GM23338 (cell line): ENCODE measurements at places on chromosomes 7 and 10.

DNA sequence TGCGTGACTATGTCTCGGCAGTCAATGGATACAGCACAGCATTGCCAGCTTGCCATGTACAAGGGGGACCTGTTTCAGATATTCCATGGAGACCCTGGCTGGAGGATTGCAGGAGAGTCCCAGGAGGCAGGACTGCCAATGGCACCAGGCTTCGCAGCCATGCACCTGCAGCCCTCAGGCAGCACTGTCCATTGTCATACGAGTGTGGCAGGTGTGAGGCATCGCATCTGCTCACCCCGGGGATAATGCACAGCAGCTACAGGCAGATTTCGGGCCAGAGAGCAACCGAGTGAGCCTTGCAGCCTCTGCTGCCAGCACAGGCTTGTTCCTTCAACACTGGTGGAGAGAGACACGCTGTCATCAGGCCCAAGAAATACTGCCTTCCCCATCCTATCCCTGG lies 415.1 kb downstream of the PAXIP1 start:
- no peaks in the 10 kb centered on the region for H3K4me1 ChIP-seq
- H3K27ac ChIP-seq = no peak overlapping the region
- no peak for DNase-seq
- H3K36me3 ChIP-seq = peaks cover 7% of the 10 kb centered on the region; the same call in 1 of the 2 replicates
- H3K27me3 ChIP-seq = no peaks in the 10 kb centered on the region
- no peak overlapping the region for H3K4me3 ChIP-seq

DNA sequence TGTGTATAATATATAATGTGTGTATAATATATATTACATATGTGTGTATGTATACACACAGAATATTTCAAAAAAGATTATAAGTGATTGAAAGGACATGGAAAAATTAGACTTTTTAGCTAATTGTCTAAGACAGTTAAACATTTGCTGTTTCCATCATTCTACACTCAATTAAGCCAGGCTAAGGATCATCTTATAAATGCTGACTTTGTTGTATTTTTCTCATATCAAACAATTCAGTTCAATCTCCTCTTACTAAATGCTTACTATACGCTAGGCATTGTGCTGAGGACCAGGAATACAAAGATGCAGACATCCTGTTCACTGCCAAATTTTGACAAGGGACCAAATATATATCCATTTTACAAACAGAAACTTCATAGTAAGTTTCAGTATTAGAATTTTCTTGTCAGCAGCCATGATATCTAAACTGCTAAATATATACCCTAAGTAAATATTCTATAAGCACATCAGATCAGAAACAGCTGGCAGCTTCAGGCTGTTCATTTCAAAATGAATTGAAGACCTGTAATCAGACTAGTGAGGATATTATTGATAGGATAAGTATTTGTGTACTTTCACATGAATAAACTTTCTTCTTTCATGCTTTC lies 10.3 kb upstream of the LRRN3 start:
- peaks cover 32% of the 10 kb centered on the region for H3K4me1 ChIP-seq
- H3K36me3 ChIP-seq = no peaks in the 10 kb centered on the region
- H3K27me3 ChIP-seq = no peaks in the 10 kb centered on the region
- no peak overlapping the region for H3K27ac ChIP-seq
- H3K4me3 ChIP-seq = no peak overlapping the region
- DNase-seq = no peak

GRCh38 chr10:72375585-72375984 lies 20.9 kb upstream of the DNAJB12 start:
- H3K27me3 ChIP-seq = no peaks in the 10 kb centered on the region
- H3K27ac ChIP-seq = 0 out of 2 replicates have a peak overlapping the region, but pooled peaks have one; percentile 8
- H3K4me1 ChIP-seq = peaks cover 8% of the 10 kb centered on the region; the same call in 1 of the 2 replicates

DNA sequence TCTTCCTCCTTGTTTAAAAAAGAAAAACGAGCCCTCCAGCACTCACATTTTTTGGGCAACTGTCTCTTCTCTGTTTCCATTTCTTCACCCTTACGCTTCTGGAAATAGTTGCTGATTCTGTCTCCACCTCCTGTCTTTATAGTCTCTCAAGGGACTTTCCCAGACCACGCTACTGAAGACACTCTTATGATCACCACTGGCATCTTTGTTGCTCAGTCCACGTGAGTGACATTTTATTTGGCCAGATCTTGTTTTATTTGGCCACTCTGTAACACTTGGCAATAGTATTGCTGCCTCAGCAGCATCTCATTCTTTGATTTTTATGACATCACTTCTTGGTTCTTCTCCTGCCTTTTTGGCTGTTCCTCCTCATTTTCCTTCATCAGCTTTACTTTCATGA lies 21.6 kb upstream of the NME8 start:
- no peak overlapping the region for H3K27ac ChIP-seq
- no peaks in the 10 kb centered on the region for H3K4me1 ChIP-seq
- no peaks in the 10 kb centered on the region for H3K27me3 ChIP-seq
- no peak for DNase-seq
- H3K36me3 ChIP-seq = no peaks in the 10 kb centered on the region
- H3K4me3 ChIP-seq = no peak overlapping the region

GRCh38 chr7:144908324-144908723 lies 72.5 kb upstream of the TPK1 start:
- H3K27me3 ChIP-seq = no peaks in the 10 kb centered on the region
- no peak overlapping the region for H3K4me3 ChIP-seq
- H3K4me1 ChIP-seq = peaks cover 20% of the 10 kb centered on the region
- H3K36me3 ChIP-seq = no peaks in the 10 kb centered on the region
- no peak overlapping the region for H3K27ac ChIP-seq
- no peak for DNase-seq

DNA sequence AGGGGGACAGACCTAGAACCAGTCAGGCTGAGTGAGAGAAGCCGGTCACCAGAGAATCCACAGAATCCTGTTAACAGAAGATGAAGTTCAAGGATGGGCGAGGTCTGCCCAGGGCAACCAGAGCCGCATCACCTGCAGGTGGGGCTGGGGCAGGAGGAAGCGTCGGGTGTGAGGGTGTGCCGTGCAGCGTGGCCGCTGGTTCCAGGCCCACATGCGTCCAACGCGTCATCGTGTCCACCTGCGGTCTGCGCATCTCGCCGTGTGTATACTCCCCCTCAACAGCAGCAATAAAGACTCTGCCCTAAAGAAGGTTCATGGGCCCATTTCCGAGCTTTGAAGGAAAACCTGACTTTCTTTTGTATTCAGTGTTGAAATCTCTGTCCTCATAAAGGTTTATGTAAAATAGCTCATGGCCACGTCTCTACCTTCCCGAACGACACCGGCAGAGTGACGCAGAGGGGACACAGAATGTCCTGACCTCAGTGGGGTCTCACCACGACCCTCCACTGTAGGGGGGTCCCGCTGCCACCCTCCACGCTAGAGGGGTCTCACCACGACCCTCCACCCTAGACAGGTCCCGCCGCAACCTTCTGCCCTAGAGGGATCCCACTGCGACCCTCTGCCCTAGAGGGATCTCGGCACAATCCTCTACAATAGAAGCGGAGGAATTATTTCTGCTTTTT lies 446.9 kb downstream of the PTPRN2 start:
- H3K4me1 ChIP-seq = no peaks in the 10 kb centered on the region
- no peak overlapping the region for H3K27ac ChIP-seq
- no peaks in the 10 kb centered on the region for H3K27me3 ChIP-seq
- H3K4me3 ChIP-seq = no peak overlapping the region
- H3K36me3 ChIP-seq = no peaks in the 10 kb centered on the region; the same call in 1 of the 2 replicates
- DNase-seq = no peak

DNA sequence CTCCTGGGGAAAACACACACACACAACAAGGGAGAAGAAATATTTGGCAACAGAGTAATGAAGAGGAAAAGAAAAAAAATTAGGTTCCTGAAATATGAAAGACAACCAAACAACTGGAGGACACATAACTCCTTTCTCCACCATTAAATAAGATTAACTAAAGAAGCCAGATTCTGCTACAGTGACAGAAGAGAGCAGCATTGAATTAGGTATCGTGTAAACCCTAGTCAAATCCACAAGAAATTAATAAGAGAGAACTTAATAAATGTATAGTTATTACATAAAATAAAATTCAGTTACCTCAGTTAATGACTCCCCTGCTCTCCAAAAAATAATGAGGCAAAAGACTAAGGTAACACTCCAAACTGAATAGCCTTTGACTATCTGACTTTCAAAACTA lies 306.7 kb downstream of the CRPPA start:
- DNase-seq = peak; percentile 21
- H3K4me3 ChIP-seq = no peak overlapping the region
- H3K4me1 ChIP-seq = no peaks in the 10 kb centered on the region
- H3K27me3 ChIP-seq = no peaks in the 10 kb centered on the region
- H3K27ac ChIP-seq = no peak overlapping the region

- H3K4me3 ChIP-seq = no peak overlapping the region
- no peak overlapping the region for H3K27ac ChIP-seq
- DNase-seq = no peak
- H3K4me1 ChIP-seq = no peaks in the 10 kb centered on the region
Measured at GRCh38 chr7:108094933-108095710, 35.0 kb downstream of the LAMB4 start.

GRCh38 chr10:79059859-79060379 lies 8.8 kb upstream of the ZMIZ1 start:
- H3K36me3 ChIP-seq = no peaks in the 10 kb centered on the region
- no peak for DNase-seq
- no peaks in the 10 kb centered on the region for H3K27me3 ChIP-seq
- no peak overlapping the region for H3K27ac ChIP-seq

DNA sequence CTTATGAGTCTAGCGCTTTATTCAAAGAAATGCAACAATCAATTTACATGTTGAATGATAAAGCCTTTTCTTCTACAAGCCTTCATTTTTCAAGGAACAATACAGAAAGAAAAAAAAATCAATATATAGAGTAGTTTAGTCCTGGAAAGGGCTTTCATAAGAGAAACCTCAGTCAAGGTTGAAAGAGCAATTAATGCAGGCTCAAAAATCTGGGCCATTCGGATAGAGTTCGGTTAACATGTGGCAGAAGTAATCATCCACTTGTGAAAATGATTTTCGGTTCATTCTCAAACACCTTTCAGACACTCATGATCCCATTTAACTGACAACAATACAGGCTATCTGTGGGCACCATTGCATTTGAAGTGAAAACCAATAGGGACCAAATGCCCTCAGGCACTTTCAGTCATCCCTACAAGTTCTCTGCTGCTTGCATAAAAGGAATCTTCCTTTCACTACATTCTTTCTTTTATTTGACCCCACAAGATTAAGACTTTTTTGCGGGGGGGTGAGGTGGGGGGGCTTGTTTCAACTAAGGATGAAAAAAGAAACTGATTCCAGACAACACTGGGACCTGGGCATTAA lies 177.9 kb downstream of the RNF133 start:
- DNase-seq = peak; percentile 70
- H3K27me3 ChIP-seq = no peaks in the 10 kb centered on the region
- H3K36me3 ChIP-seq = no peaks in the 10 kb centered on the region
- no peak overlapping the region for H3K27ac ChIP-seq
- peaks cover 60% of the 10 kb centered on the region for H3K4me1 ChIP-seq
- H3K4me3 ChIP-seq = peak overlapping the region; percentile 7; the same call in 1 of the 2 replicates

GRCh38 chr7:101733713-101734475 lies 83.5 kb upstream of the CUX1 start:
- peak overlapping the region; percentile 63 for H3K27ac ChIP-seq
- peak; percentile 85 for DNase-seq
- peak overlapping the region; percentile 40 for H3K4me3 ChIP-seq
- H3K4me1 ChIP-seq = peaks cover 13% of the 10 kb centered on the region; the same call in 1 of the 2 replicates
- no peaks in the 10 kb centered on the region for H3K36me3 ChIP-seq

DNA sequence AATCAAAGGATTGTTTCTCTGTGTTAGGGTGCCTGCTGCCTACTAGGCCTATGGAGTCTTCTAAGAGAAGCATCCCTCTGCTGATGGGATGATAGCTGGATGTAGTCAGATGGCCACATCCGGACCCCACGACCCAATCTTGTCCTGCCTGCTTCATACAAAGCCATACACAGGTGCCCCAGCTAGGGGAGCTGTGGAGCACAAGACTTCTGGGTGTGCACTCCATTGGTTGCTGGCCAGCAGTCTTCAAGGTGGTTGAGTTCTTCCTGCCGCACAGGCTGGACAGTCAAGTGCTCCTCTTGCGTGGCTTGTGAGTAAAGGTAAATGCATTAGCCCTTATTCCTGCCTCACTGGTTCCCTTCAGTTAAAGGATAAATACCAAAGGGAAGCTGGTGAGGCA lies 120.2 kb downstream of the TEX36 start:
- no peak overlapping the region for H3K27ac ChIP-seq
- peak; percentile 57 for DNase-seq
- no peaks in the 10 kb centered on the region for H3K27me3 ChIP-seq
- no peaks in the 10 kb centered on the region for H3K36me3 ChIP-seq

DNA sequence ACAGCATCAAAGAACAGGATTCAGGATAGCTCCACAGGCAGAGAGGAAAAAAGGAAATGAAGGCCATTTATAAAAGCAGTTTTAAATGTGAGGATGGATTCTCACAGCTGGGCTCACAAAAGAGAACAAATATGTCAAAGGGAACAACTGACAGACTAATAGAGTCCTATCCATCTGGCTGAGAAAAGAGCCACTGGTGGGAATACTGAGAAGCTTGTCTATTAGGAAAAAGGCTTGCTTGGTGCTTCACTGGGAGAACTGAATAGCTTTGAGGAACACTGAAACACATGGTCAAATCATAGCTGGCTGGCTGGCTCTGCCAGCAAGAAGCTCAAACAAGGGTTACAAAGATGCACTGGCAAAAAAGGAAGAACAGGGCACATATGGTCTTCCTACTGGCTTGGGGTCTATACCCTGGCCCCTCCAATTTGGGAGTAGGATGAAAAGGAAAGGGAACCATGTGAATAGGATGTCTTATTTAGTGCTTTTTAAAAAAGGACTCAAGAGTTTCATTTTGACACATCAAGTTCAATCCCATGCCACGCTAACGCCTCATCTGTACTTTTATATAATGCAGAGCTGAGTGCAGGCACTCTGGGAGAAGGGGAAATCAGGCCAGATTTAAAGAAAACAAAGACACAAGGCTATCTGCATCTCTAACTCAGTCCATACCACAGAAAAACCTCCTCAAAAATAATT lies 44.8 kb upstream of the KCNIP2 start:
- H3K27me3 ChIP-seq = no peaks in the 10 kb centered on the region
- H3K4me1 ChIP-seq = no peaks in the 10 kb centered on the region
- no peak overlapping the region for H3K27ac ChIP-seq
- no peak overlapping the region for H3K4me3 ChIP-seq

GRCh38 chr7:123004931-123005330 lies 9.4 kb upstream of the TAS2R16 start:
- no peaks in the 10 kb centered on the region for H3K36me3 ChIP-seq
- H3K27ac ChIP-seq = no peak overlapping the region
- no peak for DNase-seq
- H3K27me3 ChIP-seq = no peaks in the 10 kb centered on the region

DNA sequence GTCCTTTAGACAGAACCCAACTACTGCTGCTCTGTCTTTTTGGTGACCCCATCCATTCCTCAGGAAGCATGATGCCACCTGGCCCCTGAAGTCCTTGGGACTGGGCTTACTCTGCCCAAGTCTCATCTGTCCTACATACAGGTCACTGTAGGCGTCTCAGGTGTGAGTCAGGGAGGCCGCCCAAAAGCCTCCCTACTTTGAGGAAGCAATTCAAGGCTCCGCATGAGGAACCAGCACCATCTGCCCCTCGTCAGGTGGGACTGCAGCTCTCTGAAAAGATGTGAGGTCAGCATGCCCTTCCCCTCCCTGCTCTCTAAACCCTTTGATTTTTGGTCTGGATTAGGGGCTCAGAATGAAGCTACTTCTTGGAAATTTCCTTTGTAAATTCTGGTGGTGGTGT lies 354.8 kb downstream of the CXCL12 start:
- no peak overlapping the region for H3K4me3 ChIP-seq
- no peaks in the 10 kb centered on the region for H3K27me3 ChIP-seq
- H3K4me1 ChIP-seq = no peaks in the 10 kb centered on the region
- H3K36me3 ChIP-seq = no peaks in the 10 kb centered on the region
- H3K27ac ChIP-seq = no peak overlapping the region
- peak; percentile 72 for DNase-seq

GRCh38 chr7:73704640-73705550 lies 14.6 kb downstream of the STX1A start:
- no peaks in the 10 kb centered on the region for H3K27me3 ChIP-seq
- no peak for DNase-seq
- H3K27ac ChIP-seq = no peak overlapping the region
